Epithelial cell of esophagus (primary cell): ENCODE measurements at places on chromosomes 5 and 9.

GRCh38 chr9:79583952-79584654 lies 12.3 kb downstream of the TLE4 start:
- no peak for DNase-seq

GRCh38 chr9:97847474-97848214 lies 5.4 kb upstream of the FOXE1 start:
- DNase-seq, result no peak

GRCh38 chr9:123497830-123498229 lies 141.8 kb downstream of the CRB2 start:
- DNase-seq, result no peak

DNA sequence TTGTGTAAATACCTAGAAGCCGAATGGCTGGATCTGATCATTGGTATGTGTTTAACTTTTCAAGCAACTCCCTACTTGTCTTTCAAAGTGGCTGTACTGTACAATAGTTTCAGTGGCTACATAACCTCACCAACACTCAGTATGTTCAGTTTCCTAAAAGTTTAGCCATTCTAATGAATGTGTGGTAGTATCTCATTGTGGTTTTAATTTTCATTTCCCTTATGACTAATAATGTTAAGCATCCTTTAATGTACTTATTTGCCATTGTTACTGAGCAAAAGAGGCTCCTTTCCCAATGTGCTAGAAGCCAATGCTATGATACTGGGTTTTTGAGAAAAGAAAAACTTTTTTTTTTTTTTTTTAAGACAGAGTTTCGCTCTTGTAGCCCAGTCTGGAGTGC lies 27.8 kb upstream of the ALDOB start:
- peak; percentile 13 for DNase-seq

GRCh38 chr5:169650701-169651331 lies 13.7 kb downstream of the DOCK2 start:
- DNase-seq, result peak; percentile 51

- DNase-seq, result no peak
These were observed 19.4 kb downstream of the FPGS start for GRCh38 chr9:127822108-127822507.

GRCh38 chr9:16526380-16526779 lies 344.1 kb downstream of the BNC2 start:
- peak; percentile 75 for DNase-seq

DNA sequence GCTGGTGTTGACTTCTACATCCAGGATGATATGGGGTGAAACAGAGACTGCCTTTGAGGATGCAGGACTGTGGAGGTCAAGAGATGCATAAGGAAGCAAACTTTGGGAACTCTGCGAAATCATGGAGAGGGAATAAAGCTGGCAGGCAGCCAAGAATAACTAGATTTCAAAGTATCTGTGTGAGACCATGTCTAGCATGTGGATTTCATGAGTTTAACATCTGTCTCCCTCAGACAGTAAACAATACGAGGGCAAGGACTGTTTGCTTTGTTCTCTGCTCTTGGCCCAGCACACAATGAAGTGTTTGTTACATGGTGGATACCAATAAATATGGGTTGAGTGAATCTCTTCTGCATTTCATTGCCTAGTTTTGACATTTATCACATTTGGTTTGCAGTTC lies 71.3 kb downstream of the RASEF start:
- DNase-seq, result no peak

DNA sequence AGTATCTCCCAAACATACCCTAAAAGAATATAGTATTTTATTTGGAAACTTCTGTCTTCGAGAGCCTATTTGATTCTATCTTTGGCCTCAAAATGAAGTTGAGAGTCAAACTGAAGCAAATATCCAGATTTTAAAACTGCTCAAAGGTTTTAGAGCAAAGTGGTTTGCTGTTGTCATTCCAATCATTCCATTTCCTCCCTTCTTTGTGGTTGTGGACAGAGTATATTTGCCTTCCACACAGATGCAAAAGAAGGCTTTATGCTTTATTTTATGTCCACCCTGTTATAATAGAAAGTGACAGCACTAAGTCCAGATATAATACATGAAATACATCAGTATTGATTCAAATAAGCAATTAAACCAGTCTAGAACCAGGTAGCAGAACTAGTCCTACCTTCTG lies 12.4 kb downstream of the GZMK start:
- no peak for DNase-seq

- DNase-seq, result no peak
These were observed 63.1 kb downstream of the ADAMTS6 start for GRCh38 chr5:65418661-65419060.

- no peak for DNase-seq
These were observed 345.1 kb upstream of the PTPRD start for GRCh38 chr9:10957878-10958277.

GRCh38 chr5:115657881-115658233 lies 32.0 kb upstream of the TMED7 start:
- peak; percentile 85 for DNase-seq

DNA sequence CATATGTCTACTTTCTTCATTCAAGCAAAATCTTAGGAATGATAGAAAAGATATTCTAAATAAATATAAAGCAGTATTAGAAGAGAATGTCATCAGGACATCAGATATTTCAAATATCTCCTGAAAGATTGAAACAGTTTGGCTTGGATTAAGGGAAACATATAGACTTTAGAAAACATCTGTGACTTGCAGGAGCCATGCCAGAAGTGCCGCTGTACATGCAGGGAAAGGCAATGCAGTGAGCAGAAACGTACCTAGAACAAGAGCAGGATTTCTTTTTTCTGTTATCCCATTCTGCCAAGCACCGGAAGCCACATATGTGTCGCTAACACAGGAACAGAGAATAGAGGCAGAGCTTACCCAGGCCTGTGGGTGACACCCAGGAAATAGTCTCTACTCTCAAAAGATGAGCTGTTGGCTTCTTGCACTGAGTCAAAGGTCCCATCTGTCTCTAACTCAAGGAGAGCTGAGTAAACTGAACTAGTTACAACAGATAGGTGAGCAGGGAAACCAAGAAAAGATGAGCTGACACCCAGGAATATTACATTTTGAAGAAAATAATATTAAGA lies 5.8 kb downstream of the ADAMTS19 start:
- no peak for DNase-seq

GRCh38 chr9:123749580-123750202 lies 180.2 kb downstream of the DENND1A start:
- DNase-seq, result peak; percentile 30
